ENCODE measurements at places on chromosomes 3 and 15.

DNA sequence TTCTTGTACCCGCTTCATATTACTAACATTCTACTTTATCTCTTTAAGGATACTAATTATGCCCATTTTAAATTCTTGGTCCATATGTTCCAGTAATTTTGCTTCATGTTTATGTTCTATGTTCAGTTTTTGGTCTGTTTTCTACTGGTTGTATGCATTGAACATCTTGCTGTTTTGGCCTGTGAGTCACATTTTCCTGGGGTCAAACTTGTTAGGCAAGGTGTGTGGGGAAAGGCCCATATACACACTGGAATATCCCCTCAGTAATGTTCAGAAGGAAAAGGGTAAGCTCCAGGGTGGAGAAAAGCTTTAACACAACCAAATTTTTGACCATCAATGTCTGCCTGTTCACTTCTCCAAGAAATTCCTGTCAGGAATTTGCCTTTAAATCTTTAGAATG lies 337.7 kb downstream of the SLC9A9 start:
- no peak for DNase-seq

DNA sequence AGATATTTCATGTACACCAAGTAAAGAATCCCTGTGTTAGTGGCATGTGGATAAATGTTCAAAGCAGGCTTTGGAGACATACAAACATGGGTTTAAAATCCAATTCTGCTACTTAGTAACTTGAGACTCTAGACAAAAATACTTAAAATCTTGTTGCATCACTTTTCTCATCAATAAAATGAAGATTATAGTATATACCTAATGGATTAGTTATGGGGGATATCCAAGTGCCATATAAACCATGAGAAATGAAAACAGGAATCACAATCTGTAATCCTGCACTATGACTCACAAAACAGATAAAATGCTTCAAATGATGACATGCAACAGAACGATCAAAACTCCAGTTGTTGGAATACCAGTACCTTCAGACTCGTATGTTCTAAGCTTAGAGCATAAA lies 496.0 kb upstream of the RGMA start:
- no peak for DNase-seq

GRCh38 chr3:14388201-14388600 lies 14.2 kb upstream of the SLC6A6 start:
- no peak for DNase-seq

GRCh38 chr15:96038131-96038530 lies 292.4 kb upstream of the NR2F2 start:
- no peak for DNase-seq

DNA sequence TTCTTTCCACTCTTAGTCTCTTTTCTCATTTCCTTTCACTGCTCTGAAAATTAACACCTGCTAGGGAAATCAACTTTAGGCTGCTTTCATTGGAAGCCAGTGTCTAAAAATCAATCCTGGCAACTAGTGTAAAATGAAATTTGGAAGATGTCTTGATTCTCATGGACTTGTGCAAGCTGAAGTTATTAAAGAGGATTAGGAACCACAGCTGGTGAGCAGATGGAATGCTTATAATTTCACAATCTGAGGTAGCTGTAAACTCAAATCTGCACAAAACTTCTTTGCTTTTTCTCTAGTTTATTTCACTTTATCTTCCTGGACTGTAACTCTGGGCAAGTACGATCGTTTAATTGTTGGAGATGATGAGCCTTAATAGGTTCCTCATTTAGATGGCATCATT lies 175.6 kb downstream of the GHSR start:
- DNase-seq: no peak

DNA sequence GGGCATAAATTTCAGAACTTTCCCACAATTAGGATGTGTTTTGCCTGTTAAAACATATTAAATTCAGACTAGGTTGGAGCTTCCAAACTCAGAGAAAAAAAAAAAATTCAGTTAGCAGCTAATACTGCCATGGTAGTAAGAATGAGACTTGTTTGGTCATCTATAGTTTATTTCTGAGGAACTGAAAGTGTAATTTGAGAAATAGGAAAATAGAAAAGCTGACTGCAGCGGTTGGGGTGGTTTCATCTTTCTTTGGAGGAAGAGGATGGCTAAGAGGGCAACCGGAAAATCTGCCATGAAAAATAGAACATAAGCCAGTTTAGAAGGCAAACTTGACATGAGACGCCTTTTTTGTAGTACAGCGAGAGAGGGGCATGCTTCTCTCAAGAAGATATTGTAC lies 371.2 kb upstream of the ROBO2 start:
- DNase-seq: no peak

DNA sequence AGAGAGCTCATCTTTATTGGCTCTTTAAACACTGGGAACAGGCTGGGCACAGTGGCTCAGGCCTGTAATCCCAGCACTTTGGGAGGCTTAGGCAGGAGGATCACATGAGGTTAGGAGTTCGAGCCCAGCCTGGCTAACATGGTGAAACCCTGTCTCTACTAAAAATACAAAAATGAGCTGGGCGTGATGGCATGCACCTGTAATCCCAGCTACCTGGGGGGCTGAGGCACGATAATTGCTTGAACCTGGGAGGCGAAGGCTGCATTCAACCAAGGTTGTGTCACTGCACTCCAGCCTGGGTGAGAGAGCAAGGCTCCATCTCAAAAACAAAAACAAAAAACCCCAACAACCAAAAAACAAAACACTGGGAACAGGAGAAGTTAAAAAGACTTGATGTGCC lies 72.1 kb downstream of the CHAC1 start:
- no peak for DNase-seq

- DNase-seq: no peak
Measured at GRCh38 chr15:52680041-52680391, 828 bp upstream of the ATOSA start.

- DNase-seq: no peak
Measured at GRCh38 chr15:90035840-90036230, 34.7 kb downstream of the ZNF710 start.

DNA sequence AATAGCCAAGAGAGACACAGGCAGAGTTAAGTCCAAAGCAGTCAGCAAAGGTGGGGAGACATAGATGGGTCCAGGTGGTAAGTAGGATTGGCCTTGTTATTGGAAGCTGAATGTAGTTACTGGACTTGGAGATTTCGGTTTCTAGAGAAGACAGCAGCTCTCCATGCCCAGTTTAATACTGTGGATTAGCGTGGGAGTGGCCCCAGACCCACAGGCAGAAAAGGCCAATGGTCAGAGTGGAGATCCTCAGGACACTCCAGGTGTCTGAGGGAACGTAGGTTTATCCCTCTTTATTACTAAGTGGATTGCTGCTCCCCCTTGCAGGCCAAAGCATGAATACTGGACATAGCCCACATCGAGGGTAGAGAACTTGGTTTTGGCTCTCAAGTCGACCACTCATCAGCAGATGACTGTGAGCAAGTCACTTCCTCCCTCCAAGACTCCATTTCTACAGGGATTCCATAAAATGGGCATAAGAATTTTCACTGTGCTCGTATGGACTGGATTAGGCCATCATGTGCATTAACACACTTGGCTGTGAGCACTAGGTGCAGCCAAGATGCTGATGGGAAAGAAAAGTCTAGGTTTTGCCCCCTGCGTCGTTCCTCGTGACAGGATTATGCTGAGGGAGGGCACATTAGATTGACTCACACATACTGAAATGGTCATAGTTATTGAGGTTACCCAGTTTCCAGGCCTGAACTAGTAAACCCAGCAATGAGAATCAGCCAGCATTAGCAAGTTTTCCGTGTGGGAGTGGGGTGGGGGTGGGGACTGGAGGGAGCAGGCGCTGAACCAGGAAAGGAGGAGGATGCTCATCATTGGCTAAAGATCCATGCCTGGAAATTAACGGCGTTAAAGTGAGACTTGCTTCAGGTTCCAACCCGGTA lies 225.2 kb upstream of the TPRG1 start:
- DNase-seq: no peak

- no peak for DNase-seq
Measured at GRCh38 chr15:64333986-64334929, 21.7 kb downstream of the CSNK1G1 start.

DNA sequence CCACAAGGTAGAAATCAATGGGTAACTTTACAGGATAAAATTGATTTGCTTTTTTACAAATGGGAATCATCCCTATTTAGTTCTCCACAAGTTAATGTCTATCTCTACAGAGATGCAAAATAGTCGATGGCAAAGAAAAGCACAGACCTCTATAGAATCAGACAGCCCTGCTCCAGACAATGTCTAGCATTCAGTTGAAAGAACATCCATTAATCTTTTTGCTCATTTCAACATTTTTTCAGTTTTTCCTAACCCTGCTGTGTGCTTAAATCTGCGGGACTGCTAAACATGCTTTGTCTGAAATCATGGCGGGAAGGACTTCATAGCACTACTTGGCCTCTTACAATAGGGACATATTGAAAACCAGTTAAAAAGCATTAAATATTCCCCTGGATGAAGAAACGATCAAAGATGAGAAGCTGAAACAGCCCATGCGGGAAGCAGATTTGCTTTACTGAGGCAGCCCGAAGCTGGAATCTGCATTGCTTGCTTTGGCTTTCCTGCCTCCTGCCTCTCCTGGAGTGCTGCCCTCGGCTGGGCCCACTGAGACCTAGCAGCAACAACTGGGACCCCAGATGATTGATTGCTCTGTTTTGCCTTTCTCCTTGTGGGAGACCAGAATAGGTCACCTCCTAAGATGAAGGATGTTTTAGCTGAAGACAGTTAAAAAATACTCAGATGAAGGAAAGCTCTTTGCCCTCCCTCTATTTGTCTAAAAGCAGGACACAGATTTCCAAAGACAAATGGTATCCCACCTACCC lies 38.5 kb upstream of the RASGRP1 start:
- DNase-seq: no peak

GRCh38 chr3:99872923-99873254 lies 55.2 kb downstream of the CMSS1 start:
- no peak for DNase-seq

DNA sequence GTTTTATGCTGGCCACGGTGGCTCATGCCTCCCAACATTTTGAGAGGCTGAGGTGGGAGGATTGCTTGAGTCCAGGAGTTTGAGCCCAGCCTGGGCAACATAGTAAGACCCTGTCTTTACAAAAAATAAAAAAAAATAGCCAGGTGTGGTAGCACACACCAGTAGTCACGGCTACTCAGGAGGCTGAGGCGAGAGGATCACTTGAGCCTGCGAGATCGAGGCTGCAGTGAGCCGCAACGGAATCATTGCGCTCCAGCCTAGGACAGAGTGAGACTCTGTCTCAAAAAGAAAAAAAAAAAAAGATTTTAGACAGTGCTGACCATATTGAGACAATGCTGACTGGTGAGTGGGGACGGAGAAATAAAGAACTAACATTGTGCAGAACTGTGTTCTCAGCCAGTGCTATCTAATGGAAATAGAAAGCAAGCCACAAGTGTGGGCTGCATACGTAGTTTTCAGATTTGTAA lies 67.2 kb downstream of the ST6GAL1 start:
- no peak for DNase-seq

- no peak for DNase-seq
Measured at GRCh38 chr3:170606675-170607074, 20.8 kb upstream of the SLC7A14 start.

- DNase-seq: peak; percentile 82
Measured at GRCh38 chr15:70526221-70526973, 237.0 kb downstream of the UACA start.

- DNase-seq: no peak
Measured at GRCh38 chr15:93020976-93021772, 67.8 kb downstream of the RGMA start.

GRCh38 chr3:119257654-119258410 lies 17.2 kb upstream of the B4GALT4 start:
- DNase-seq: peak; percentile 26

GRCh38 chr3:66931291-66931690 lies 66.8 kb upstream of the KBTBD8 start:
- no peak for DNase-seq

GRCh38 chr3:4599612-4600011 lies 106.5 kb downstream of the ITPR1 start:
- no peak for DNase-seq

DNA sequence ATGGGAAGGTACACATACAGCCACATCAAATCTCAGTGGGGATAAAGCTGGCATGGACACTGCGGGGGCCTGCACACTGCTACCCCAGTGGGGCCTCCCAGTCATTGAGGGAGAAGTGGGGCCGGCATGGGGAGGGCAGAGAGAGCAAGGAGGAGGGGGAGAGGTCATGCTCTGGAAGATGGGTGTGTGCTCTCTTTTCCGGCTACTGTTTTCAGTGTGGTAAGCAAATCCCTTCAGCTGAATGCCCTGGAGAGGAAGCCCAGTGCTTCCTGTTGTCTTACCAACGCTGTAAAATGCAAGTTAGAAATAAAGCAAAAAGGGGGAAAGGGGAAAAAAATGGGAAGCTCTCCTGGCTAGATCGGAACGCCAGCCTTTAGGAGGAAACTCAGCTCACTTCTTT lies 30.8 kb downstream of the NRROS start:
- DNase-seq: no peak

- no peak for DNase-seq
Measured at GRCh38 chr3:30649572-30650318, 43.3 kb downstream of the TGFBR2 start.

DNA sequence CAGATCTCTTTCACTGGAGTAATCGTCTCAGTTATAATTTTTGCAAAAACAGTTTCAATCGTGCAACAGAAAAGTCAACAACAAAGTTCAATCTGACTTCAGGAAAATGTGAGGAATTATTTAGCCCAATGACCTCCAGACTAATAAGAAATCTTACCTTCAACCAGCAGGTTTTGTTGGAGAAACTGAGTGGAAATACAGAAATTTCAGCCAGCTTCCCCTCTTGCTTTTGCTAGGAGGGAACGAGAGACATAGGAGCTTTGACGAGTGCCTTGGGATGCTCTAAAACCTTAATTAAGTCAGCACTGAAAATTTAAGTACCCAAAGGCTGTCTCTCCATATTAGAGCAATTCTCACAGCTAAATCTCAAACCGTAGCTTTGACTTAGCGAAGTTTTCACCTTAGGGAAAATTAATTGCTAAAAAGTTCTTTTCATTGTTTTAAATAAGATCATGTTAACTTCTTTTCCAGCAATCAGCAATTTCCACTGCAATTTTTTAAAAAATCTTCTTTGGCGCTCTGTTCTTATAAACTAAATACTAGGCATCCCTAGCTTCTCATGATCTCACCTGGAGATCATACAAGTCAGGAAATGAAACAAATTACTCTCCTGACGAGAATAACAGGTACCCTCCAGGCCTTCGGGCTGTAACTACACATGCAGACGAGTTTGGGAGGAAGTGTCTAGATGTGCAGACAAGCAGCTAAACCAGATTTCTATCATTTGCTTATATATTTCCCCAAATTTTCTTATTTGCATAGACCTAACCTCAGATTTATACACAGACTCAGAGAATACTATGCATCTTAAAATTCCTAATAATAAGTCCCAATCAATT lies 250.2 kb downstream of the FAM43A start:
- no peak for DNase-seq

DNA sequence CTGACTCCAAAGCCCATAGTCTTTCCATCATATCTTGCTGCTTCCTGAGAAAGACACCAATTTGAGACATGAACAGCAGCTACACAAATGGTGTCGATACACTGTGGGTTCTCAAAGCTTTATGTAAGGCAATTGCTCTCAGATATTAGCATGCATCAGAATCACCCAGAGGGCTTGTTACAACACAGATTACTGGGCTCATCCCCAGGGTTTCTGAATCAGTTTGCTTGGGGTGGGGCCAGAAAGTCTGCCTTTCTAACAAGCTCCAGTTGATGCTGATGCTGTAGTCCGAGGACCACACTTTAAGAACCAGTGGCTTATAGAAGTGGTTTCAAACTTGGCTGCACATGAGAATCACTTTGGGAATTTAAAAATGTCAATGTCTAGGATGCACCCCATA lies 86.5 kb downstream of the SEMA6D start:
- no peak for DNase-seq

- no peak for DNase-seq
Measured at GRCh38 chr3:113585228-113585627, 52.9 kb downstream of the SIDT1 start.

GRCh38 chr3:165638034-165638433 lies 199.2 kb downstream of the BCHE start:
- DNase-seq: no peak

Measured in NCI-H2029 (cell line).